ENCODE measurements at places on chromosomes 11 and 22.

GRCh38 chr11:94185416-94186084 is 56.9 kb downstream of the PANX1 start:
- peak; percentile 96 for DNase-seq

- peak; percentile 76 for DNase-seq
These were observed 33.1 kb downstream of the TRIM66 start for GRCh38 chr11:8649361-8649760.

DNA sequence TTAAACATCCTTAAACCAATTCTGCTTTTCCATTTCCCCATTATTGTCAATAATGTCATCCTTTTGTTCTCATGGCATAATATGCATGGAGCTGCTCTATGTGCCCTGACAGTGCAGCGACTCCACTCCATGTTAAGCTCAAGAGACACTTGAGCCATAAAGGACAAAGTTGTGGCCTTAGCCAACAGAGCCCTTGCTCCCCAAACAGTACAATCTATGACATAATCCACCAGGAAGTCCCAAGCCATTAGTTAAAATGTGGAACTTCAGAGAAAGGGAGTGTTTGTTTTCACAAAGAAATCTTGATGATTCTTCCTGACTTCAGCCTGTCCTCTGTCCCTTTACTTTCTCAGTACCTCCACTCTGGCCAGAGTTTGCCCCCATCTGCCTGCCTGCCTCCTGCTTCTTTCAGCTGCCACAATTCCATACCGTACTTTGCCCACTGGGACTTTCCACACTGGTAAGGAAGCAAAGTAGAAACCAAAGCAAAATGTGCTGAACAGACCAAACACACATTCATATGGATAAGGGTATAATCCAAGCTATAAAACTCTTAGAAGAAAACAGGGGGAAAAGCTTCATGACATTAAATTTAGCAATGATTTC is 46.3 kb upstream of the ZC3H12C start:
- DNase-seq = no peak

- no peak for DNase-seq
These were observed 30.3 kb downstream of the ELF5 start for GRCh38 chr11:34483106-34483874.

DNA sequence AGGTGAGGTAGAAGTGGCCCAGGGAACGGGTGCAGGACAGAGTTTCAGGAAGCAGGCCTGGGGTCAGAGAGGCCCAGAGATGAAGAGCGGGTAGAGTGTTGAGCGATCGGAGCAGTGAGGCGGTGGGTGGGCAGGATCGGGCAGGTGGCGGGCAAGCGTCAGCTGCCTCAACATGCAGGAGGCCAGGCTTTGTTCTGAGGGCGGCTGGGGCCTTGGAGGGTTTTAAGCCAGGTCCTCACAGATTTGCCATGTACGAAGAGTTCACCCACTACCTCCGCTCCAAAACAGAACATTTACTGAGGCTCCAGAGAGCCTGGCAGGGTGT is 29.4 kb downstream of the FLRT1 start:
- no peak for DNase-seq

GRCh38 chr22:49811020-49811791 is 16.5 kb downstream of the BRD1 start:
- no peak for DNase-seq

All from EH (cell line).